HT1080 (cell line): ENCODE measurements at places on chromosomes 4 and X. TPM values are rescaled to one million over a fixed set of nuclear protein-coding genes. Genes with fewer than 3 reads are reported as not detected.

The FGFR3 gene
- 1.6 and 2.0 TPM in 2 replicates for total RNA-seq

The RAB39B gene
- 0.50 and 0.85 TPM in 2 replicates for total RNA-seq

The YY2 gene
- 1.0 and 1.7 TPM in 2 replicates for total RNA-seq

The SHROOM3 gene
- 8.0 and 11.8 TPM in 2 replicates for total RNA-seq

The RHOXF2B gene
- total RNA-seq, result not detected in 2 replicates

The ARHGAP10 gene
- total RNA-seq, result 19.1 and 20.7 TPM in 2 replicates

The RRH gene
- 0.17 TPM in 1 of 2 replicates, not detected in the other for total RNA-seq

The COL25A1 gene
- 0.06 TPM in 1 of 2 replicates, not detected in the other for total RNA-seq

The PLP1 gene
- 0.30 and 0.37 TPM in 2 replicates for total RNA-seq

The TMEM35A gene
- 0.16 TPM in 1 of 2 replicates, not detected in the other for total RNA-seq

The AMER1 gene
- 2.4 and 4.0 TPM in 2 replicates for total RNA-seq

The ARMCX4 gene
- 0.98 and 1.2 TPM in 2 replicates for total RNA-seq

The LONRF3 gene
- total RNA-seq, result 0.77 TPM in 1 of 2 replicates, not detected in the other

The LARP7 gene
- total RNA-seq, result 31.7 and 37.9 TPM in 2 replicates
